ENCODE measurements at places on chromosomes 1 and 21. TPM values are rescaled to one million over a fixed set of nuclear protein-coding genes. Genes with fewer than 3 reads are reported as not detected.

The UTS2 gene
- not detected for total RNA-seq

DNA sequence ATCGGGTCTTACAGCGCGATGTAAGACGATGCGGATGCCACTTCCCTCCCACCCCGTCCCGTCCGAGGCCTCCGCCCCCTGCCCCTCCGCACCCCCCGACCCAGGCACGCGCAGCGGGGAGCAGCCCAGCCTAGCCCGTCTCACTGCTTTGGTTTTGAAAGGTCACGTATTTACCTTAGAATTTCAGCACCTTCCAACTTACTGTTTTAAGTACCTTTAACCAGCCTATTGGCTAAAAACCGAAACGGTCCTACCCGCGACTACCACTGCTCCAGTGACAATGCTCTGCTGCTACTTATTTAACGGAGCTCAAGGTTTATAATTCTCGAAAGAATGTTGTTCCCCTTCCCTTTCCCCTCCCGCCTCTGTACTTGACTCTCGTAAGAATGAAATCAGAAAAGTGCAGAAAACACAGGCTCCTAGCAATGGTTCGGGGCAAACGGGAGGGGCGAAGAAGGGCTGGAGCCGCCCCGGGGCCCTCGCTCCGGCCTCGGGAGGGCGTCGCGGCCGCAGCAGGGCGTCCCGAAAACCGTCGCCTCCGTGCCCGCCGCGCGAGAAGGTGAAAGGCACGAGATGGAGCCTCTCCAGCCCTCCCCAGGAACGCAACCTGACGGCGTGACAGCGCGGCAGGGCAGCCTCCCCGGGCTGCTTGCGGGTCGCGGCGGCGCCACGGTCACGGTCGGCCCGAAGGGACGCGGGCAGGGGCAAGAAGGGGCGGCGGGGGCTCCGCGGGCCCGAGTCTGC, 667 bp downstream of the TMEM50B start:
- peak; percentile 17 for DNase-seq

The FNDC10 gene
- total RNA-seq, result 7.1 TPM

GRCh38 chr21:29763674-29764073, 176.1 kb downstream of the GRIK1 start:
- no peak for DNase-seq

DNA sequence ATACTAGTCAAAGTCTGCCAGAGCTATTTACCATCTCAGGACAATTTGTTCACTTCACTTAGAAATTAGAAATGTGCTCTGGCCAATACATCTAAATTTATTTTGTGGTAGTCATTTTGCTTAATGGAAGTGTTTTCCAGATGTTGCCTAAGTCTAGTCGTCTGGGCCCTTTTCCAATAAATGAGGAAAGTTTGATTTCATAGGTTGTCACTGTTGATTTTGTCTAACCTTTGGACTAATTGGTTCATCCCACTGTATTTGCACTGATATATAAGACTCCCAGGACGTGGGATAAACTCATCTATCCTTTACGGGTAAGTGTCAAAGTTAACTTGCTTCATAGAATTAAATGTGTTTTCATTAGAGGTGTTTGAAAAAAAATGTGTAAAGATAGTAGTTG, 79.1 kb downstream of the TPR start:
- no peak for DNase-seq

GRCh38 chr1:165773324-165773965, 4.8 kb upstream of the TMCO1 start:
- DNase-seq, result no peak

GRCh38 chr1:1000357-1001056, 610 bp upstream of the HES4 start:
- peak; percentile 65 for DNase-seq

- DNase-seq, result no peak
Observed at GRCh38 chr21:25189497-25189896, 417.8 kb downstream of the MRPL39 start.

- DNase-seq, result no peak
Observed at GRCh38 chr21:15249285-15249993, 184.6 kb upstream of the NRIP1 start.

The ATP1A4 gene
- not detected for total RNA-seq

The CRNN gene
- total RNA-seq, result not detected

The PDZK1IP1 gene
- not detected for total RNA-seq

The C1QC gene
- not detected for total RNA-seq

DNA sequence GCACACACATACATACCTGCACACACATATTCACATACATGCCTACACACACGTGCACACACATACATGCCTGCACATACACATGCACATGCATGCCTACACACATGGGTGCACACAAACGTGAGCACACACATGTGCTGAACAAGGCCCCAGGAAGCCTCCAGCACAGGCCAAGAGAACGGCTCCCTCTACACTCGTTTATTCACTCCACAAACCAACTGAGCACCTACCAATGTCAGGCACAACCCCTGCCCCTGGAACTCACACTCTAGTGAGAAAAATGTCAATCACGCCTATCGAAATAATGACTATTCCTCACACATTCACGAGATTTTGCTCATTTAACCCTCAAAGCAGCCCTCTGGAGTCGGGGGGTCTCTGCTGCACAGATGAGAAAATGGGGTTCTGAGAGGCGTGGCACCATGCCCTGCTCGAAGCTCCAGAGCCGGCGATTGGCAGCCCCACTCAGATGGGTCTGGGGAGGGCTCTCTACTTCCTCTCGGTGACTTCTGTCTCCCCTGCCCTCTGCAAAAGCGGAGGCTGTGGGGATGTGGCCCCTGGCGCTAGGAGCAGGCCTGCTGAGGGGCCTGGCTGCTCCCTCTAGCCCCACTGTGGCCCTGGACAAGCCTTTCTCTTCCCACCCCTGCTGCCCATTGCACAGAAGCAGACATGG, 90.2 kb upstream of the RUNX3 start:
- no peak for DNase-seq

DNA sequence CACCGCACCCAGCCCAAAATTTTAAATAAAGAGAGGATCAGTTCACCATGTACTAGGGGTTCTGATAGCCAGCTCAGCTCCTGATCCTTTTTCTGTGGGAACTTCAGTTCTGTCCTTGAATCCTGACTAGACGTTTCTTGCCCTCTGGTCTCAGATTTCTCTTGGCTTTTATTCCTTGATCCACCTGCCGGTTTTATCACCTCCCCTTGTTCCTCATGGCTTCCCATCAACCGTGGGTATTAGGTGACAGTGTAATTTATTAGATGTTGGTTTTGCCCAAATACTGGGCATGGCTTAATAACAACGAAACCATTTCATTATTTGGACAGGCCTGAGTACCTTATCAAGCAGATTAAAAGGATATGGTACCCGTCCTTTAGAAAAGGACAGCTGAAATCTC, 22.5 kb downstream of the SLC45A1 start:
- no peak for DNase-seq

DNA sequence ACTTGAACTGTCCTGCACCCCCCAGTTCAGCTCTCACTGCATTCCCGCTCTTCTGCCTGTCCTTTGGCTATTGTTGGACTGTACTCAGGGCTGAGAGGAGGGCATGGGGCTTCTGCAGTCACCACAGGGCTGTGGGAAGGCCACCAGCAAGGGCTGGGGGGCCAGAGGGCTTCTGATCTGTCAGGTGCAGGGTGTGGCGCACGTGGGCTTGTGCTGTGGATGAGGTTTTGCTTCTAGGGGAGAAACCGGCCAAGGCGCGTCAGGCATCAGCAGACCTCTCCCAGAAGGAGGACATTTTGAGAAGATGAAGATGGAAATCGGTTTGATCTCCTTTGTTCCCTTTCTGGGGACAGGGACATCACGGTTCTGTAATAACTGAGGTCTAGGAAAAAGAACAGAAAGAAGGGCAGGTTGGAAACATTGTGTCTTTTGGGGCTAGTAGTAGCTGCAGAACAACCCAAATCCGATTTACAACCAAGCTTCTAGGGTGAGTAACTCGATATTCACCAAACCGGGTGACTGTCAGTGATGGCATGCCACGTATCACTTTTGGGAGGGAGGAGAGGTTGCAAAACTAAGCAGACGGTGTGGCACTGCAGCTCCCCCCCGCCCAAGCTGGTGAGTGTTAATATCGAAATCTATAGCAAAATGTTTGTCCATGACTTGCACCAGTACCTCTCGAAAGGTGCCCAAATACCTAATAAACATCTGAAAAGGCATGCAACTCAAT, 40.9 kb downstream of the AGPAT3 start:
- no peak for DNase-seq

DNA sequence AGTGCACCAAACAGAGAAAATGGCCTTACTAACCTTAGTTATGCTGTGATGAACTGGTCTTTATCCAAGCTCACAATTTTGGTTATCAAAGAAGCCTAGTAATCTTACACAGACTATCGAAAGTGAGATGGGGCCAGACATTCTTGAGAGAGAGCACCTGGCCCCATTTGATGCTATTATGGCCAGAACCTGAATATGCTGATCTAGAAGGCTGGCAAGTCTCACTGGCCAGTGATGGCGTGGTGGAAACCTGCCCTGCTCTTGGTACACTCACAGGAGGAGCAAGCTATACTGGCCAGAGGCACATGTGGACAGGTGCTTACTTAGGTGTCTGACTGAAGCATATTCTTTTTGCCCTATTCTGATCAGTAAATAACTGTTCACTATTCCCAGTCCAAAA, 357.8 kb upstream of the ZRANB2 start:
- DNase-seq, result no peak

- DNase-seq, result no peak
Observed at GRCh38 chr1:109863667-109864046, 47.0 kb upstream of the CSF1 start.

DNA sequence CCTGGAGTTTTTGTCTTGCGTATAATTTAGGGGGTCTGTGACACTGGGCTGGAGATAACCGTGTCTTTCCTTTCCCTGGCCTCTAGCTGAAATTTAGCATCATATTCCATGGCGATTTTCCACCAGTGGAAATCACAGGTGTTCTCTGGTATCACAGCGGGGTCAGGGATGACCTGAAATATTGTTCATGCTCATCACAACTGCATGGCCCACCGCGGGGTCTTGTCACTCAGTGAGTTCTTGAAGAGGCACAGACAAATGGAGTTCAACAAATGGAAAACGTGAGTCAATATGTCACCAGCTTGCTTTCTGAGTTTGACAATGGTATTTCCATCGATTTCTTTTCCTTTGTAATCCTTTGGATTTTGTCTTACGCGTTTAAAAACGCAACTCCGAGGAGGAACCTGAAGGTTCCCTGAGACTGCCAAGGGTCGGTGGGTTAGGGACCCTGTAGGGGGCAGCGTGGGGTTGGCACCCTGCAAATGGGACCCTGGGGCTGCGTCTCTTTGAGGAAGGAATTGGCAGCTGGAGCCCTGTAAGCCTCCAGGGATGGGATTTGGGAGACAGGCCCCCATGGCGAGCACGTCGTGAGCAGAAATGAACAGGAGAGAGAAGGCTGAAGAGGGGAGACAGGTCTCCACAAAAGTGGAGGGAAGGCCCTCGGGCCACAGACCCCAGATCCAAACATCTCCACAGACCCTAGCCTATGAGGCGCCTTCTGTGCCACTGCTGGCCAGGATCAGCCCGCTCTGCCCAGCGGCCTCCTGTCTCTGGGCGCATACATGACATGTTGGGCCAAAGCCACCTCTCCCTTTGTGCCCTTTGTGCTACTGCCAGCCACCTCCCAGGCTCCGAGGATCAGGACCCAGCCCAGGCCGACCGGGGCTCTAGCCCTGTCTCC, 32.1 kb upstream of the RUNX3 start:
- DNase-seq, result no peak

DNA sequence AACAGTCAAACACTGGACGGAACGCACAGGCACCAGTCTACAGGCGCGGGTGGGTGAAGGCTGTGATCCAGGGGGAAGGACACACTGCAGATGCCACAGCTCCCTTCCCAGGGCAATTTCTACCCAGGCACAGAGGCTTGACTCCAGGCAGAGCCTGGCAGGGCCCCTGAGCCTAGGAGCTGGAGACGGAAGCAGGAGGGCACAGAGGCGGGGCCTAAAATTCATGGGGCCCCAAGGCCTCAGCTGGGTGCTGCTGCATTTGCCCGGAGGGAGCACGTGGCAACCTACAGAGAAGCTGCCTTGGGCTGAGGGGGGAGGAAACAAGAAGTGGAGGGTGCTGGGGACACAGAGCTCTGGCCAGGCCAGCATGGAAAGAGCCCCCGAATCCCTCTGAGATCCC, 41.2 kb downstream of the UBE2G2 start:
- DNase-seq, result no peak

The RAP1A gene
- 8.4 TPM for total RNA-seq

DNA sequence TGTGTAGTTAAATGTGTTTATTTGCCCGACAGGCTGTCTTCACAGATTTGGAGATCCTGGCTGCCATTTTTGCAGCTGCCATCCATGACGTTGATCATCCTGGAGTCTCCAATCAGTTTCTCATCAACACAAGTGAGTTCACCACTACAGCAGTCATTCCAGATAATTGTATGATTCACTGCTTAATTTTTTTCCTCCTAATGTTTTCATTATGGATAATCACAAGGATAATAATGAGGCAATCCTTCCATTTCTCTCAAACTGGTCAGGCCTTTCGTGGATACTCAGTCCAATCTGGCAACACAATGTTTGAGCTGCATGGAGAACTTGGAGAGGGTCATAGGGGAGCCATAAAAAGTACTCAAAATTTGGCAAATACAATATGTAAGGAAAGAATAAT, 168.3 kb upstream of the SGIP1 start:
- DNase-seq, result no peak

GRCh38 chr21:42959728-42960127, 14.6 kb upstream of the PKNOX1 start:
- DNase-seq, result no peak

GRCh38 chr1:76291191-76291590, 216.6 kb downstream of the ST6GALNAC3 start:
- DNase-seq, result no peak

- DNase-seq, result no peak
Observed at GRCh38 chr1:36536727-36537126, 54.0 kb upstream of the CSF3R start.

GRCh38 chr1:236163463-236164153, 21.3 kb downstream of the GPR137B start:
- DNase-seq, result peak; percentile 60

DNA sequence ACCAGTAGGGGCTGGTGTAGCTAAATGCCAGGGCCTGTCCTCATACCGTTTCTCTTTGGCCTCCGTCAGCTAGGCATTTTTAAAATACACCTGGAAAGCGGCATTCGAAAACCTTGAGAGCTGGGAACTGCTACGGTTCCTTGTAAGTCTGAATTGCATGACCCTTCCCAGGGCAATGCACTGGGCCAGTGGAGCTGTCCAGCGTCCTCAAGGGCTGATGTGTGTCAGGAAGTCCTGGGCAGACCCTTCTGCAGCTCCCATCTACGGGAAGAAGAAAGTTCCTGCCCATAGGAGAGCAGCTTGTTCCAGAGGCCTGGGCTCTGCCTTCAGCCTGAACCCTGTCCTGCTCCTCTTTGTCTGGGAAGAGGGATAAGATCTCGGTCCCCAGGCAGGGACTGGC, 34.1 kb downstream of the UBASH3A start:
- DNase-seq, result no peak

The FAAH gene
- total RNA-seq, result 2.1 TPM

DNA sequence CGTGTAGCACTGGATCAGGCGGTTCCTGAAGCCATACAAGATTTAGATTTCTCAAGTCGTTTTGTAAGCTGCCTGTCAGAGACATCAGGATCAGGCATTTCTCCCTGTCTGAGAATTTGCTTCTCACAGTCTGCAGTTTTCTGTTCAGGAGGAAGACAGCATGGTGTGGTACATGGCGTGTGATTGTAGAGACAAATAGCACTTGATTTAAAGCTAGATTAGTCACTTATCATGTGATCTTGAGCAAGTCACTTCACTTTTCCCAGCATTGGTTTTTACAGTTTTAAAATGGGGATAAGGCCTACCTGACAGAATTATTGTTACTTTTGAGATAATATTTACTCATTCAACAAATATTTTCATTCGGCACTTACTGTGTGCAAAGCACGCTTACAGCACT, 63.3 kb downstream of the AK4 start:
- DNase-seq, result peak; percentile 39
